KBM-7 (cell line): ENCODE measurements at places on chromosomes 3 and 15.

GRCh38 chr3:11045536-11045935 lies 53.0 kb downstream of the SLC6A1 start:
- DNase-seq, result no peak

- no peak for DNase-seq
Measured at GRCh38 chr15:60043744-60044435, 39.8 kb downstream of the FOXB1 start.

DNA sequence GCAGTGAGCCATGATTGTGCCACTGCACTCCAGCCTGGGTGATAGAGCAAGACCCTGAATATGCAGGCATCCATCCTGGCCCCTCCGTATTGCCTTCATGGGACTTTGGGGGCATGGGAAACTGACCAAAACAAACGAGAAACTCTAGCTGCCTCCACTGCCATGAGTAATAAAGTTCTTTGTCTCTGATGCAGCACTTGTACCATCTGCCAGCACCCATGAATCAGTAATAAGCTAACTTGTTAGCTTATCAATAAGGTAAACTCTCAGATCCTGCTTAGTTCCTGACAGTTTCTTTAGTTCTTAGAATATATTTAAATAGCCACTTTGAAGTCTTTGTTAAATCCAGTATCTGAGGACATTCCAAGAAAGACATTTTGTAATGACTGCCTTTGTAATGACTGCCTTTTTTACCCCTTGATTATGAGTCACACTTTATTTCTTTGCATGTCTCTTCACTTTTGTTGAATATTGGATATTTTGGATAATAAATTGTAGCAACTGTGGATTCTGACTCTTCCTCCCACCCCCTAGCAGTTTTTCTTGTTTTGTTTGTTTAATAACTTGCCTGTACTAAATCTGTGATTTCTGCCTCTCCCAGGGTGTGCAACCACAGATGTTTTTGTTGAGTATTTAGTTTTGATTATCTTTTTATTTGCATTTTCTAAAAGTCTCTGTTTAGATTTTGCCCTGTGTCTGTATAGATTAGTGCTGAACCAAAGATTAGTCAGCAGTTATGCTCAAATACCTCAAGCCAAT lies 136.9 kb downstream of the HCN4 start:
- no peak for DNase-seq

GRCh38 chr3:78873641-78874040 lies 894.2 kb downstream of the ROBO1 start:
- DNase-seq, result no peak

DNA sequence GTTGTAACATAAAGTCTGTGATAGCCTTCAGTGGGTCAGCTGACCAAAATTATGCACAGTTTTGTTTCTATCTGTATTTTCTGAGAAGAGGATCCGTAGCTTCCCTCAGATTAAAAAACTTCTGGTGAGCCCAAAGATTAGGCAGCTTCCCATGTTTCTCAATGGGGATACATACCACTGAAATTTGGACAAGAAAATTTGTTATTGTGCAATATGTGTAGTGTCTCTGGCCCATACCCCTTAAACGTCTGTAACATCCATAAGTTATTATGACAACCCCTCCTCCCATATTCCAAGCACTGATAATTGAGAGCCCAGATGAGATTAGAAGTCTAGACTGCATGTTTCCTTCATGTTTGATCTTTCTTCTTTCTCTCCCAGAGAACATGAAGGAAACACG lies 1.9 kb upstream of the MITF start:
- no peak for DNase-seq

GRCh38 chr3:177599326-177599725 lies 402.0 kb upstream of the TBL1XR1 start:
- no peak for DNase-seq

DNA sequence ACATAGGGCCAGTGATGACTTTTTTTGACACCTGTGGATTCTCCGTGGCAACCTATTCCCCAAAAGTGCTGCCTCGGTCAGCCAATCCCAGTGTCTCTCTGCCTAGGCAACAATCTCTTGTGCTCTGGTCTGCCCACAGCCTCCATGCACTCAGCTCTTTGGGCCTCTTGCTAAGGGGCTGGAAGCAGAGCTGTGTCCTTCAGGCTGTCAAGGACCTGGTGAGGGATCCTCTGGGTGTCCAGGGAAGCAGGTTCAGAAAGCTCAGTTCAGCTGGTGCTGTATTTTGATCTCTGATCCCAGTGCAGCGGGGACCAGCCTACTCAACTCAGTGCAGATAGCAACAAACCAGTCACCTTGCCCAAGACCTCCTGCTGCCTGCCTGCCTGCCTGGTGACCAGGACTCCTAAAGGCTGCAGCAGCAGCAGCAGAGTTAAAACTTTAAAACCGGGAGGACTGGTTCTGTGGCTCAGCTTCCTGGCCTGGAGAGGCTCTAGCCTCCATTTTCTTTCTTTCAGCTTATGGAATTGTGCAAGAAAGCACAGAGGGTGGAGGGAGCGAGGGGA lies 6.2 kb downstream of the PAK6 start:
- DNase-seq, result no peak

DNA sequence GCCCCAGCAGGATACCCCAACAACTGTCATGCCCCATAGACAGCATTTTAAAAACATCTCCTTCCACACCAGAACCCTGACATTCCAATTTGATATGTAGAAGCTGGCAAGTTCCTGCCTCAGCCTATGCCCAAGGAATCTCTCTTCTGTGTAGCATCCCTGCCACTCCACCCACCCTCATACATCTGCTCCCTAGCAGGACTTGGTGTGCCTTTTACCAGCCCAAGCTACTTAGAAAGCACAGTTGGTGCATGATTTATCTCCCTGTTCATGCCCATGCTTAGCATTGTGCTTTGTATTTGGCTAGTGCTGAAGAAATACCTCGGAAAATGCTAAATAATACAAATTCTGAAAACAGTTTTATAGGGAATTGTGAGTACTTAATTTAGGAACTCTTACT lies 236.9 kb upstream of the HES1 start:
- DNase-seq, result no peak

DNA sequence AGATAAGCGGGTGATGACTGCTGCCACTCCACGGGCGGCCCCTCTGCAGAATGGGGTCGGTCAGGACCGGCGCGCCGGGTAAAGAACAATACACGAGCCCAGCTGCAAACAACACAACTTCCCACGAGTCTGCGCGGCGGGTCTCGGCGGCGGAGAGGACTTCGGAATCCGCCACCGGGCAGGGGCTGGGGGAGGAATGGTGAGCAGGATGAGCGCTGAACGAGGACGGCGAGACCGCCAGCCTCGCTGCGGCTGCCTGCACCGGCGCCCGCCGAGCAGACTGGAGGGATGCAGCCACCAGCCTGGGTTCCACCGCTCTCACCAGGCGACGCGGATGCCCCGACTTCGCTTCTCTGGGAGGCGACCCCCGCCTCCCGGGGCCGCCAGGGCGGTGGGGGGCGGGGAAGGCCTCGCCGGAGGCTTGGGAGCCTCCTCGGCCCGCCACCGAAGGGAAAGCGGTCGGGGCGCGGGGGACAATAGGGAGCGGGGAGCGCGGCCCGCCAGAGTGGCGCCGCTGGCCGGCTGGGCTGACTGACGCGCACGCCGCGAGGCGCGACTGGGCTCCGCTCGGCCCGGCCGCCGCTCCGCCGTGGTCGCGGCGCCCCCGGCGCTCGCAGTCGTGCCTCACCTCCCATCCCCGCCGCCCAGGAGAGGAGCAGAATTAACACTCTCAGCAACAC lies 515 bp downstream of the ADAM10 start:
- peak; percentile 58 for DNase-seq

- no peak for DNase-seq
Measured at GRCh38 chr3:176964661-176965060, 232.6 kb downstream of the TBL1XR1 start.

- no peak for DNase-seq
Measured at GRCh38 chr3:13067778-13068177, 5.5 kb downstream of the IQSEC1 start.

GRCh38 chr3:133535971-133536881 lies 37.3 kb upstream of the CDV3 start:
- DNase-seq, result peak; percentile 28
